ENCODE measurements at places on chromosomes 16 and 17.

DNA sequence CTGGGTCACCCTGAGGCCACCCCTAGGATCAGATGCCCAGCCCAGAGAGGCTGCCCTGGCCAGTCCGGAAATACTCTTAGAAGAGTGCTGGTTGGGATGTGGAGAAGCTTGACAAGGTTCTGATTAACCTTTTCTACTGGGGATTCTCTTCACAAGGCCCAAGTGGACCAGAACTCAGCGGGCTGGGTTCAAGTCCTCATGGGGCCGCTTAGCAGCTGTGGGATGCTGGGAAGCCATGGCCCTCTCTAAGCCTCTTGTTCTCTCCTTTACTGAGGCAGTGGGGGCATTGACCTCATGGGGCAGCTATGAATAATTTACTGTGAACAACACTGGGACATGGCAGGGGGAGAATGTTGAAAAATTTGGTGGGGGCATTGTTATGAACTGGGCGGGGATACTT, 92.8 kb downstream of the CYLD start:
- no peak for DNase-seq

GRCh38 chr17:45372325-45372869, 55.6 kb upstream of the MAP3K14 start:
- DNase-seq: no peak

GRCh38 chr17:8254881-8255280, 5.8 kb downstream of the PFAS start:
- DNase-seq: no peak

- DNase-seq: no peak
Observed at GRCh38 chr16:15636392-15636873, 6.5 kb downstream of the MARF1 start.

GRCh38 chr17:75270218-75270965, 639 bp downstream of the MIF4GD start:
- no peak for DNase-seq

- DNase-seq: no peak
Observed at GRCh38 chr16:83903751-83904150, 4.8 kb downstream of the MLYCD start.

- DNase-seq: no peak
Observed at GRCh38 chr17:50114849-50115357, 15.1 kb downstream of the SAMD14 start.

GRCh38 chr17:31404028-31404949, 12.8 kb downstream of the RAB11FIP4 start:
- no peak for DNase-seq

GRCh38 chr16:678858-679813, 1.1 kb upstream of the STUB1 start:
- no peak for DNase-seq

GRCh38 chr16:16017812-16018211, 68.4 kb downstream of the ABCC1 start:
- DNase-seq: no peak

DNA sequence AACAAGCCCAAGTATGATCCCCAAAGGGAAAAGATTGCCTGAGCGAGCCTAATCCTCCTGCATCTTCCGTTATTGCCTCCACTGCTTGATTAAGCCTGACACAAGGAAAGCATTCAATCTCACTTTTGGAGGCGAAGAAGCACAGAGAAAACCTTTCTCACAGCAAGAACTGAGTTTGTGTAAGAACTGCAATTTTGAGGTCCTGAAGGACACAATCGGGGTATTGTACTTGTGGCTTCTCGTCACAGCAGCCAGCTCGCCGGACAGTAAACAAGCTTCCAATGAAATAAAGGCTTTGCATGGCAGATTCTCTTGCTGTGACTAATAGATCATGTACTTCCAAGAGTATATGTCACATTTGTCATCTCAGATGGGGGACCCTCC, 18.7 kb upstream of the FOXF1 start:
- no peak for DNase-seq

DNA sequence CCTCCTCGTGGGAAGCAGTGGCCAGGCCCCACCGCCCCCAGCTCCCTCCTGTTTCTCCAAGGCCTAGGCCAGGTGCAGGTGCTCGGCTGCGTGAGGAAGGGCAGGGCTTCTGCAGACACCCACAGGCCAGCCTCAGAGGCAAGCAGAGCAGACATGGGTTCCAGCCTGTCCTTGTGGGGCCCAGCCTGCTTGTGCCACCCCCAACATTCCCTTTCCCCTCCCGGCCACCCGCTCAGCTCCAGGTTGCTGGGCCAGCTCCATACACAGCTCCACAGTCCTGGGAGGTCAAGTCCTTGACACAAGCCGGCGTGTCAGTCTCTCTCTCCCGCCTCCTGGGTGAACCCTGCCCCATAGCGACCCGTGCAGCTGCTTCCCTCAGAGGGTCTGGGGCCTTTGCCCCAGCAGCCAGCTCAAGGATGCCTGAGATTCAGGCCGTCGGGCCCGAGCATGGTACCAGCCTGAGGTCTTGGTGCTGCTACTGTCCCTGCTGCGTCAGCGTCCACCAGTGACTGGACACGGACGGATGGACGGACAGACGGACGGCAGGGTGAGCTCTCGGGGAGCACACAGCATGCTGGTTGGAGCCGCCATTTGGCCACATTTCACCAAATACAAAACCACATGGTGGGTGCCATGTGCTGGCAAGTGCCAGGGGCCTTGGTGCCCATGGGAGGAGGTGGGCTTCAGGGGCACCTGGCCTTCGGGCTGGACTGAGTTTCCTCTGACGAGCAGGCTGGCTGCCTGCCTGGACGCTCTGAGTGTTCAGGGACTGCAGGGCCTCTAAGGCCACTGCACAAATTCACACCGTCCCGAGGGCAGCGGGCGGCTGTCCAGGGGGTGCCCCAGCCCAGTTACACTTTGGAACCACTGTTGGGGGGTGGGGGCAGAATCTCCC, 8.0 kb downstream of the SECTM1 start:
- DNase-seq: no peak

GRCh38 chr17:74249590-74250270, 24.3 kb upstream of the DNAI2 start:
- no peak for DNase-seq

DNA sequence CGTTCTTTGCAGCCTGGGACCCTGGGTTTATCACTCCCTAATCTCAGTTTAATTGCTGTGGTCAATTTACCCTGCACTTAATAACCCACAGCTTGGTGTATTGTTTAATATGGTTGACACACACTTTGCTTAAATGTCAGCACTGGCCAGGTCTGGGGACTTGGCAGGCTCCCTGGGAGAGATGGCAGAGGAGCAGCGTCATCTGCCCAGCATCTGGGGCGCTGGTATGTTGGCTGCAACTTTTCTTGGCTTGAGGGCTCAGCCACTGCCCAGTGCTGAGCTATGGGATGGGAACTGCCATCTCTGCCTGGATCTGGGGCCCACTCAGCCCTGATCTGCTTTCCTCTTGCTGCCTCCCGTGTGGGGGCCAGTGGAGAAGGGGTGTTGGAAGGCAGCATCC, 115.7 kb upstream of the IRX3 start:
- DNase-seq: peak; percentile 31

DNA sequence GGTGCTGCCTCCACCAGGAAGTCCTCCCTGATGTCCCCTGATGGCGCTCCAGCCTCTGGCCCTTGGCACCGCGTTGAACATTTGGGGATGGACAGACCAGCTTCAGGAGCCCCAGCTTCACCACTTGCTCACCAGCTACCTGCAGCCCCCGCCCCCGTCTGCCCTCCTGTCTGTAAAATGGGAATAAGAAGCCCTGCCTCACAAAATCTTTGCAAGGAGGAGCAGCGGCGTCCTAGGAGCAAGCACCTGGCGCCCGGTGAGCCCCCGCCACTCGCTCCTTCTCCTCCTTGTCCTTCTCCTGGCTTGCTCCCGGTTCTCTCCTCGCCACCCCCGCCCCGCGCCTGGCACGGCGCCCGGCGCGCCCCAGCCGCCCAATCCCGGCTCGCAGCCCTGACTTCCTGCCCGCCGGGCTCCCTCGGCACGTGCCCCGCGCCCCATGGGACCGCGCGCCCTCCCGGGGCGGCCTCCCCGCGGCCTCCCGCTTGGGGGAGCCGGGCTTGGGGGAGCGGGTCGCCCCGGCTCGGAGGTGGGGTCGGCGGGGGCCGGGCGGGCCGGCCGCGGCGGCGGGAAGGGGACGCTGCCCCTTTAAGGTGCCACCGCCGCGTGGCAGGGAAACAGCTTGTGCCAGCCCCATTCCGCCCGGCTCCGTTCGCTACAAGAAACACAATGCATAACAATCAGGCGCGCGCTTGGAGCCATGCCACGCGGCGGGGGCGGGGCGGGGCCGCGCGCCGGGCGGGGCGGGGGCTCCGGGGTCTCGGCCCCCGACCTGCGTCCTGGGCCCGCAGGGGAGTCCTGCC, 9.1 kb upstream of the PPP1R1B start:
- no peak for DNase-seq

- DNase-seq: no peak
Observed at GRCh38 chr17:975371-975915, 4.1 kb downstream of the NXN start.

GRCh38 chr16:28554634-28555423, 1.1 kb downstream of the SGF29 start:
- DNase-seq: no peak

DNA sequence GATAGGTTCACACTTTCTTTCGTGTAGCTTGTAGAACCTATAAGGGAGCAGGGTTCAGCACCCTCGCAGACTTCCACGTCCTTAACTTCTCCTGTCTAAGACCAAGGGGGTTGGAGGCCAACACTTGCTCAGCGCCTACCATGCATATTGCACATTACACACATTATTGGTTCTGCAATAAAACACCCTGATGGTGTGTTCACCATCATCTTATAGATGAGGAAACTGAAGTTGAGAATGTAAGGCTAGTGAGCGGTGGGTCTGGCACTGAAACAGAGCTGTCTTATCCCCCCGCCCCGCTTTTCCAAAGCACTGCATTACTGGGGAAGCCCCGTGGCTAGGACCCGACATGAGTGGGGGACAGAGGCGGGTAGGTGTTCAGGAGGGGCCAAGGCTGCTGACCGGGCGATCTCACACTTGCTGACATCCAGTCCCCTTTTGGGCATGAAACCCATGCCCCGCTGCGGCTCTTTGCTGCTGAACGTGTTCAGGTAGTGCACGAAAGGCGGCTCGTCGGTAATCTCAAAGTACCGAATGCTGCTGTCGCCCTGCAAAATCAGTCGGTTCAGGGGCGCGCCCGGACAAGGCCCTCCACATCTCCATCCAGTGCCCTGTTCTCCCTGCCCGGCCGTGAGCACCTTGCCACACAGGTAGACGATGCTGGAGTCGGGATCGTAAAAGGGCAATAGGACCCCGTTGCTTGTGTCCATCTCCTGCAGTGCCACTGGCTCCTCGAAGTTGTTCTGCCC, 6.2 kb downstream of the CORO6 start:
- DNase-seq: no peak
